ENCODE measurements at places on chromosomes 13 and 19.

DNA sequence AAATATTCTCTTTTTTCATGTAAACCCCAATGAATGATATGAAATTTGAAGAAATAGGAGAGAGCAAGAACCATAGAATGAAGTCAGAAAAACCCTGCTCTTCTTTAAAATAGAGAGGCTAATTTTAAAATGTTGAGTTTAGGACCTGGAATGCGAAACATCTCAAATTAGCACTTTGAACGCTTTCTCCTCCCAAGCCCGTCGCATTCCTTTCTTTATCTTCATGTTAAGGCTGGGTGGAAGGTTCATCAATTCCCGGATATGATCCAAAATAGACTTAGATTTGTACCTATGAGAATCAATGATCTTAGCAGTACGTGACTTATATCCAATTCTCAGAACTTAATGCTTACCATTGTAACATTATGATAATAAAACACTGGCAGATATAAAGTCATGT lies 24.1 kb upstream of the LGALS16 start:
- DNase-seq = no peak

DNA sequence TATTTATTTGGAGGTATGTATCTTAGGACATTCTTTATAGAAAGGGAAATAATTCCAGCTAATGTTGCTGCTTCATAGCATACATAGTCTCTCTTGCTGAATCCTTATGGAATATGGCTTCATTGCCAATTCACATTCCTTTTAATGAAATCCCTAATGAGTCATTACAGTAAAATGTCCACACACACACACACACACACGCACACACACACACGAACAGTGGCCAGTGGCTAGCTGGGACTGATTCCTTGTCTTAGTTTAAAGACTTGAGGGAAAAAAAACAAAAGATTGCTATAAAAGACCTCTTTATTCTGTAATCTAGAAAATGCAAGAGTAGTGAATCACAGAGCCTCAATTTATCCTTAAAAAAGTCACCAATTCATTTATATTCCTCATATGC lies 301.6 kb downstream of the SLITRK6 start:
- no peak for DNase-seq

- peak; percentile 95 for DNase-seq
Observed at GRCh38 chr13:62483774-62484173, 1068.1 kb upstream of the PCDH20 start.

DNA sequence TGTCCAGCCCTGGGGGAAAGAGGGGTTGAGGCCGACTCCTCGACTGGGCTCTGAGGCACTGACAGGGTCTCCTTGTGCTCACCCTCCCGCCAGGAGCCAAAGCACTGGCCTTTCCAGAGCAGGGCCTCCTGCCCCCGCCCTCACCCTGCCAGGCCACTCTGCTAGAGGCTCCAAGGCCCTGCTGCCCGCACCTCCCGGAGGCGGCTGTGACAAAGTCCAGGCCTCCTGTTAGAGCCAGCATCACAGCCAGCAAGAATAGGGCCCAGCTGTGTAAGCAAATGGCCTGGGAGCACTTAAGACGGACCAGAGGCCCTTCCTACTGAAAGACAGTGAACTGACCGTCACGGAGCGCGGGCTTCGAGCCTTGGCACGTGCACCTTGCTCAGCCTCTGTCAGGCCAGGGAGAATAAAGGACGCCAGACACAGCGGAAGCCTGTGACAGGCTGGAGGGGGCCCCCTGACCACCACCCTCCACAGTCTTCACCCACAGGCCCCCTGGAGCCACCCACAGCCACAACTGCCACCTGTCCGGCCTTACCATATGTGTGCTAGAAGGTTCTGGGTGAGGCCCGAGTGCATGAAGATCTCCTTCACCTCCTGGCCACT lies 50.9 kb downstream of the EPS15L1 start:
- no peak for DNase-seq

GRCh38 chr19:56538254-56538760 lies 441 bp upstream of the ZFP28 start:
- peak; percentile 93 for DNase-seq

GRCh38 chr13:110841846-110842245 lies 73.0 kb downstream of the ANKRD10 start:
- no peak for DNase-seq

DNA sequence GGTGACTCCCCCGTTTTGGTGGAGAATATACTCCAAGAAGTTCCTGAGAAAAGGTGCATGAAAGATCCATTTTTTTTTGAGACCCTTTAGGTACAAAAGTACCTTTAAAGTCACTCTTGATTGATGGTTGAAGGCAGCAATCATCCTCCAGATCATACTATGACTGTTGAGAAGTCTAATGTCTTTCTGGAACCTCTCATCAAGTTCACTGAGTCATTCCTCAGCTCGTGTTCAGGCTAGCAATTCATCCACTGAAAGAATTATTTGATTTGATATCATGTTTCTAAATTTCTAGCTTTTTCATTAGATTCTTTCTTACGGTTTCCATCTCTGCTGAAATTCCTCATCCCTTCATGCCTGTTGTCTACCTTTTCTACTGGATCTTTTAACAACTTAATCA lies 65.1 kb upstream of the GJB6 start:
- DNase-seq = no peak

- peak; percentile 60 for DNase-seq
Observed at GRCh38 chr13:108266321-108266990, 3.1 kb upstream of the TNFSF13B start.

GRCh38 chr13:113920606-113921286 lies 53.1 kb downstream of the C13orf46 start:
- DNase-seq = no peak

- no peak for DNase-seq
Observed at GRCh38 chr19:11982526-11982925, 17.7 kb downstream of the ZNF763 start.

DNA sequence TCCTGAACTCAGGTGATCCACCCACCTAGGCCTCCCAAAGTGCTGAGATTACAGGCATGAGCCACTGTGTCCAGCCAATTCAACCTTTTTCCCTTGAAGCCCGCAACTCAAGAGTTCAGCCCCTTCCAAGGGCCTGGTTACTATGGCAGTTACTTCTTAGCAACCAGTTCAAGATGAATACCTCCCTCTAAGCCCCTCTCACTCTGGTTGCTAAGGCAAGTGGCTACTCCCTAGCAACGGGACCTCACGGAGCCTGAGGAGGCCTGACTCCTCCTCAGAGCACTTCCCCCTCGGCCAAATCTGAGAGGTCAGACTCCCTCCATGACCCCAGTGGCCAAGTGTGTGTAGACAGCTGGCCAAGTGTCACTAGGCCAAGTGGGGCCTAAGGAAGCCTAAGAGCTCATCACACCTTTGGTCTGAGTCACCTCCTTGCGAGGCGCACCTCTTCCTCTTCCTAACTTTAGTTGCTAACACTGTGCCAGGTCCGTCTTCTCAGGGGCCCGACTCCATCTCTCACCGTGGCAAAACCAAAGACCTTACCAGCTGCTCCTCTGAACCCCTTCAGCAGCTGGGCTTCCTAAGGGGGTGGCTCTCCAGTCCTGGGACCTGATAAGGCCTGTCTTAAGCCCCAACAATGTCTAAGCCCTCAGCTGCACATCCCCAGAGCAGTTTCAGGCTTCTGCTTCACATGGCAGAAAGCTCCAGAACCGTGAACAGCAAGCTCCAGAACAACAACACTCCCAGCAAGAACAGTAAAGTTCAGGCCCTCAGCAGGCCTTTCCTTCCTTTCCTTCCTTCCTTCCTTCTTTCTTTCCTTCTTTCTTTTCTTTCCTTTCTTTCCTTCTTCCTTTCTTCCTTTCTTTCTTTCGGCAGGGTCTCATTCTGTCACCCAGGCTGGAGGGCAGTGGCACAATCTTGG lies 9.6 kb downstream of the CD37 start:
- DNase-seq = no peak

DNA sequence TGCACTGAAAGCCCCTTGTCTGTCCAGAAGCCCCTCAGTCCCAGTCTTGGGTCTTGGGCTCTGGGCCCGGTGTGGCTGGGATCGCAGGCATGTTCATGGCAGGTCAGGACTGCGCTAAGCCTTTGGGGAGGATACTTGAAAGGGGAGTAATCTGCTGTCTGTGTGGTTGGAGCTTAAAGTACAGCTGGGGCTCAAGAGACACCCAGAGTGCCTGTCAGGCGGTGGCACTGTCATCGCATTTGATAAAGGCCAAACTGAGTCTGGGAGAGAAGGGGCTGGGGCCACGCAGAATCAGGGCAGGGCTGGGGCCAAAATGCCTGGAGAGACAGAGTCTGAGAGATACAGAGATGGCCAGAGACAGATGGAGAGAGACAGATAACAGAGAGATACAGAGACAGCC lies 4.2 kb upstream of the CILP2 start:
- no peak for DNase-seq

DNA sequence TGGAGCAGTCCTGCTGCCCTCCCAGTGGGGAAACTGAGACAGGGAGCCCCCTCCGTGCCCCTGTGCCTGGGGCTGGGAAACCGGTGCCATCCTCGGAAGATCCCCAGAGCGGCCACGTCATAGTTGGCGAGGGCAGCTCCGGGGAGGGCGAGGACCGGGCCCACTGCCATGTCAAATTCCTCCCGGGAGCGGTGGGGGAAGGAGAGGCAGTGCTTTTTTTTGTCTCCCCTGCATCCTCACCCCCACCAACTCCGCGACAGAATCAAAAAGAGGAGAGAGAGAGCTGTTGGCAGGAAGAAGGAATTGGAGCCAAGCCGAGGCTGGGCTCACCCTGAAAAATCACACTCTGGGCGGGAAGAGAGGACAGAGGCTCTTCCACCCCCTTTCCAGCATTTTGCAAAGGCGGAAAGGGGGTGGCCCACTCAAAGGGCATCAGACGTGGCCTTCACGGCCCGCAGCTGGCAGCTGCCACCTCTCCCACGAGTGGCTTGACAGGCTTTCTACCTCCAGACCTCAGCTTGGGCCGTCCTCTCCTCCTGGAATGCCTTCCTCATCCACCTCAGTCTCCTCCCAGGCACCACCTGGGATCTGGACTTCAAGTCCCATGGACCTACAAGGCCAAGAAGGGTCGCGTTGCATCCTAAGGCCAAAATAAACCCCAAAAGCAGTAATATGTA lies 19.6 kb upstream of the NFIC start:
- DNase-seq = no peak

- no peak for DNase-seq
Observed at GRCh38 chr13:25213715-25214114, 41.6 kb upstream of the AMER2 start.

DNA sequence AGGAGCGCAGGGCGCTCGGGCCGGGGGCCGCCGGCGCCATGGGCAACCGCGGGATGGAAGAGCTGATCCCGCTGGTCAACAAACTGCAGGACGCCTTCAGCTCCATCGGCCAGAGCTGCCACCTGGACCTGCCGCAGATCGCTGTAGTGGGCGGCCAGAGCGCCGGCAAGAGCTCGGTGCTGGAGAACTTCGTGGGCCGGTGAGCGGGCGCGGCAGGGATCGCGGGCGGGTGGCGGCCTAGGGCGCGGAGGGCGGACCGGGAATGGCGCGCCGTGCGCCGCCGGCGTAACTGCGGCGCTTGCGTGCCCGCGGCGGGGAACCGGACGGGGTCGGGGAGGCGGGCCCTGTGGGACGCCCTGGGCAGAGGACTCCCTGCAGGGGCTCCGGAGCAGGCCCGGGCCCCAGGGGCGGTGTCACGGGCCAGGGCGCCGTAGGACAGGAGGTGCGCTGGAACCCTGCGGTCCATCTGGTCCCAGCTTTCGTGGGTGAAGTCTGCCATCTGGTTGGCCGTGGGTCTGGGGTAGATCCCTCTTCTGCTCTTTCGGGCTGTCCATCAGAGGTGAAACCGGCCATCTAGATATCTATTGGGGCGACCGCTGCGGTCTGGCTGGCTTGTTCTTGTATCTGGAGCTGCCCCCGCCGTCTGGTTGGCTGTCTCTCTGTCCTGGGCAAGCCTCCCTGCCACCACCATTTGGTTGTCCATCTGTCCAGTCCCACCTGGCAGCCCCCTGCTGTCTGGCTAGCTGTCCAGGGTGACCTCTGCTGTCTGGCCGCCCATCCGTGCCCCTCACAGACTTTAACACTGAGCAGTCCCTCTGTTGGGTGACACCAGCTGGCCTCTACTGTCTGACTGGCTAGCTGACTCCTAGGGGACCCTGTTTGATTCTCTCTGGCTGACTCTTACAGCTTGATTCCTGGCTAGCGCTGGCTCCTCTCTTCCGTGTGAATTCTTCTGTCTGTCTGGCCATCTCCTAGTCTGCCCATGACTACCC lies 622 bp downstream of the DNM2 start:
- DNase-seq = peak; percentile 68

DNA sequence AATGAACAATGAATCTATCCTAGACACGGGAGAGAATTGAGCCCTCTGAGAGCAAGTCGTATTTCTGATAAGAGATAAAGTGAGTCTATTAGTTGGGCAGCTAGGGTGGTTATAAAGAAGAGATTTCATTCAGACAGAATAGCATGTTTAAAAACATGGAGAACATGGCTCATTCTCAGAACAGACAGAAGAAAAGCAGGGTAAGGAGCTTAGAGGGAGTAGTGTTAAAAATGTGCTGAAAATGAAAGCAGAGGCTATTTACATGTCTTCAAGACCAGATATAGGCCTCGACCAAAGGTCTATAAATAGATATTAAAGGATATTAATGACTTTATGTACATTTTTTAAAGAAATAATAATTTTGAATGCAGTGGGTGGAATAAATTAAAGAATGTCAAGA lies 149.5 kb downstream of the SLITRK1 start:
- DNase-seq = no peak

GRCh38 chr19:21434516-21434915 lies 37.6 kb downstream of the ZNF493 start:
- DNase-seq = no peak

GRCh38 chr13:30762643-30763042 lies 27.3 kb downstream of the ALOX5AP start:
- DNase-seq = no peak

DNA sequence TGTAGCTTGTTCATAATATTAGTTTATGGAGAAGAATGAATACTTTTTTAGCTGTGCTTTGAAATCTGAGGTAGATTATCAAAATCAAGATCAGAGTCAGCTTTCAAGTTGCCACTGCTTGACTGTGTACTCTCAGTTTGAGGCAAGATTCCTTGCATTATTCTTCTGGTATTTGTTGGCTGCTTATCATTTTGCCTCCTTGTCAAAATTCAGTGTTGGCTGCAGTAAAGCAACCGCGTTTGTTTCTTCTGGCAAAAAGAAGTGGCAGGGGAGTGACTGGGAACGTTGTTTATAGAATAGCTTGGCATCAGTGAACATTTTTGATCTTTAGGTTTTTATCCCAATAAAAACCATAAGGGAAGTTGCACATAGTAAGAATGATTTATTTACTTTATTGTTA lies 419.3 kb upstream of the GPC6 start:
- no peak for DNase-seq

DNA sequence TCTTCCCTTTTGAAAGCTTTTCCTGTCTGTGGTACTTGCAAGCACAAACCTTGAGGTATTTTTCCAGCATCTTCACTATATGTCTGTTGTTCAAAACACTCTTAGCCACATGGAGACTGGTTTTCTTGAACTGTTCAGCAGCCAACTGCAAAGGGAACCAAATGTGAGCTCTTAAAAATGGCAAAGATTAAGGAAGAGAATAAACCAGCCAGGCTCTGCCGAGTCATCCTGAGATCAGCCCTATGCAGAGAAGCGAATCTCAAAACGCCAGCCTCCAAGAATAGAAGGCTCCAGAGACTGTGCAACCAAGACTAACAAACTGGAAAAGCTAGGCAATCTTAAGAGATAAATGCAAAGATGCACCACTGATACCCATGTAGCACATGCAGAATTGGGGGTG lies 20.7 kb downstream of the AKAP8 start:
- DNase-seq = no peak

GRCh38 chr19:39599116-39599515 lies 3.2 kb upstream of the LGALS13 start:
- DNase-seq = no peak

All from NCI-H146 (cell line).